Right ventricle myocardium superior (tissue), 1 donor: ENCODE measurements at places on chromosomes 7 and 10. TPM values are rescaled to one million over a fixed set of nuclear protein-coding genes. Genes with fewer than 3 reads are reported as not detected.

DNA sequence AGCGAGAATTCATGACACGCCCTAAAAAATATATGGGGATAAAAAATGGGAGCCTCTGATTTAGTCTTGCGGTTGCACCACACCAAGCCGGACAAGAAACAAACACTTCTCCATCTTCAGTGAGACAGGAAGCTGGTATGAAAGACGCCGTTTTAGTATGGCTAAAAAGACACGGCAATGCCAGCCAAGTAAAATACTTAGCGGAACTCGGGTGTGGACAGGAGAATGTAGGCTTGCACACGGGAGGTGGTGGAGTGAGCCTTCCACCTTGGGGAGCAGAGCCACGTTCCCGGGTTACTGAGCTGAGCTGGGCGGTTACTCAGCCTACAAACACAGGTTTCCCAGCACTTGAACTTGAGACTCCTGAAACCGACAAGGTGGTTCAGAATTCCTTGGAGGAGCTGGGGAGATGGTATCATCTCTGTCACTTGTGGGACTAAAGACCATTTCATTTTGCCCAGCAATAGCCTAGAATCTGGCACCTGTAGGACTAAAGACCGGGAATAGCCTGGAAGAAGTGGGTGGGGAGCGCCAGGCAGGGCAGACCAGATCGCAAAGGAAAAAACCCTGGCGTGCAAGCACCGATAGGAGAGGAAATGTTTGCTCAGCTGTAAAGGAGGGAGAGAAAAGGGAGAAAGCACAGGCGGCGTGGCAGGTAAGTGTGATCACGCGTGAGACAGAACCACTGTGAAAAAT, 34.8 kb upstream of the SEPHS1 start:
- DNase-seq, result no peak

- no peak for DNase-seq
Measured at GRCh38 chr7:140873434-140873833, 51.3 kb downstream of the BRAF start.

DNA sequence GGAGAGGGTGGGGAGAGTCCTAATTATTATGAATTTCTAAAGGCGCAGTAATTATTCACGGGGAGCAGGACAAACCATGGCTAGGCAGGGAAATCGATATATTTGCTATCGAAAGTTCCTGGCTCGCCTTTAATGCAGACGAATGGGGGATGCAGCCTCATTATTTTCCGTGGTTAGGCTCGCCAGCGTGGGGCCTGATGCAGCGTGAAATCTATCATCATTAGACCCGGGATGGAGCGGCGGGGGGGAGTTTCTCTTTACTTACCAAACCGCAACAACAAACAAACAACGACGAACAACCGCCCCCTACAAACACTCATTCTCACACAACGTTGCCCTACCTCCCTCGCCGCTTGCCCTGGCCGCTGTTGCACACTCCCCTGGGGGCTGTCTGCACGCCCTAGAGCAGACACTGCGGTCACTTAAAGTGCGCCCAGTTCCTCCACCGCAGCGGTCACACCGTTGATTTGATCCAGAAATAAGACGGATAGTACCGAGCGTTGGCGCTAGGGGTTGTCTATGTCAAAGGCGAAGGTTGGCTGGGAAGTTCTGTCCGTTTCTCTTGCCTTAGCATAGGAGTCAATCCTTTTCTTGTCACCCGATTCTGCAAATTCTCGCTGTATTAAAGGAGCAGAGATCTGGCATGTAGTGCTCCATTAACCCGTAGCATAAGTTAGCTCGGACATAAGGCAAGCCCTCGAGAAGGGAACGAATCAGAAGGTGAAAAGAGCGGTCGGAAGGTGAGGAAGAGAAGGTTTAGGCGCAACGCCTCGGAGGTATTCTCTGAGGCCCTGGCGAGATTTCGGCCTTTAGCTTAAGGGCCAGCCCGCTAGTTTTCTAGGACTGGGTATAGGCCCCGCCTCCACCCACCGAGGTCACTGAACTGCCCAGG, 10.4 kb downstream of the NXPH1 start:
- no peak for DNase-seq

Gene P4HA1
- 79.2 TPM for total RNA-seq

DNA sequence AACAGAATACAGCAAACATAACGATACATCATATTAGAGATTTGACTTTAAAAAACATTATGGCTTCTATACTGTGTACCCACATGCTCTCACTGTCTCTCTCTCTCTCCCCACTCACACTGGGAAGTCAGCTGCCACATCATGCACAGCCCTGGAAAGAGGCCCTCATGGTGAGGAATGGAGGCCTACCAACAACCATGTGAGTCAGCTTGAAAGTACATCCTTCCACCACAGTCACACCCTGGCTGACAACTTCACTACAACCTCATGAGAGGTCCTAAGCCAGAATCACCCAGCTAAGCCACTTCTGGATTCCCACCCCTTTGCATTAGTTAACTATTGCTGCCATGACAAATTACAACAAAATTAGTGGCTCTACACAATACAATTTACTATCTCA, 23.3 kb upstream of the GPR22 start:
- no peak for DNase-seq

Gene SLC25A28
- 40.9 TPM for total RNA-seq

Gene CTTNBP2
- total RNA-seq, result 2.0 TPM

Gene KCP
- 0.11 TPM for total RNA-seq

- DNase-seq, result no peak
Measured at GRCh38 chr10:75034131-75034512, 77.3 kb upstream of the SAMD8 start.

DNA sequence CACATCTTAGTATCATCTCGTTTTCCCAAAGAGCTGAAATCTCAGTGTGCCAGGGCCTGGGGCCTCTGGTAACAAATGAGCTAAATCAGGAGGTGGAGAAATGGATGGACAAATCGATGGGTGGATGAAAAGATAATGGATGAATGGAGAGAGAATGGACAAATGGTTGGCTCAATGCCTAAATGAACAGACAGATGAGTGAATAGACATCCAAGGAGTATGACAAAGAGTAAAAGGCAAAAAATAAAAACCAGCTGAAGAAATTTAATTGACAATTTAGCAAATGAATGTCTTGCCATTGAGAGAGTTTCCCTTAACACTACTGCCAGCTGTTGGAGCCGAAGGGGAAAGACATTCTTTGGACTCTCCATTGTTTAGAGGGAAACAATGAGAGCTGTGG, 8.0 kb downstream of the SYCE1 start:
- no peak for DNase-seq

DNA sequence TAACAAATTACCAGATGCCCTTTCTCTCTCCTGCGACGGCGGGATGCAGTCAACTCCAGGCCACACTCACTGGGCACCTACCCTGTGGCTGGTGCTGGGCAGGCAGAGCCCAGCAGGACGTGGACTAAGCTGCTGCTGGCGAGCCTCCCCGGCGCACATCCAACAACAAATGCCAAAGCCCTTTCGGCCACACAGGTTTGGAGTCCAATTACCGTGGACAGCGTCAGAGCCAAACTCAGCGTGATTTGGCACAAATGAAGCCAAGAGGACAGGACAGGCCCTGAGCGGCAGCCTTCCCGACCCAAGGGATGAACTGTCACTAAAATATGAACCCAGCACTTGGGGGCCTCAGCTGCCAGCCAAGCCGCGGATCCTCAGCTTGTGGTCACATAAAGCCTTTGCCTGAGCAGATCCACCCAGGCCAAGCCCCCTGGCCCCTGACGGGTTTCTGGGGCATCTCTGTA, 28.4 kb downstream of the DAGLB start:
- DNase-seq, result no peak

Gene SEMA3A
- 2.2 TPM for total RNA-seq

DNA sequence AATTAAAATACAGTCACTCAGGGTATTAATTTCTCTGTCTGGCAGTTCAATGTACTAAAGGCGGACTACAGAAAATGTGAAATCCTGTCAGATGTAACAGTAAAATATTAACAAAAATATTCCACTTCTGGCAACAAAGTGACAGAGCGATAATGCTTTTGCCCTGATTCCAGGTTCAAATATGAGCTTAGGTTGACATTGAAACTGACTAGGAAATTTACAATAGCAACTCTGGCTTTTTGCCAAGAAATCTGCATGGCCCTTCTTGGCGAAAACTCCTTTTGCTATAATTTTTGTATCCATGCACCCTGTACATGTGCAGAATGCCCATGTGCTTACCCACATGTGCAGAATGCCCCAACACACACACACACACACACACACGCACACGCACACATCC, 552.2 kb downstream of the MDFIC start:
- DNase-seq, result no peak
